Right ventricle myocardium superior (tissue), 1 donor: ENCODE measurements at places on chromosomes 4 and X. TPM values are rescaled to one million over a fixed set of nuclear protein-coding genes. Genes with fewer than 3 reads are reported as not detected.
A peak's percentile ranks its signal among the peaks of the same experiment; 100 is the strongest.

GRCh38 chr4:110231869-110232268, 33.5 kb upstream of the ELOVL6 start:
- no peak for DNase-seq

DNA sequence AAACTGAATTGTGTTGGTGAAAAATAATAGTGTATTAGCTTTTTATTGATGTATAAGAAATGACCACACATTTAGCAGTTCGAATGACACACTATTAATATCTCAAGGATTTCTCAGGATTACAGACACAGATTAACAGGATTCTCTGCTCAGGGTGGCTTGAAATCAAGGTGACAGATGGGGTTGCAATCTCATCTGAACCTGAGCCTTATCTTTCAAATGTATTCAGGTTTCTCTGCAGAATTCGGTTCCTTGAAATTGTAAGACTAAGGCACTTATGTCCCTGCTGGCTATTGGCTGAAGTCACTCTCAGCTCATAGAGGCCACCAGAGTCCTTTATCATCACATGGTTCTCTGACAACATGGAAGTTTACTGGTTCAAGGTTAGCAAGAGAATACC, 1780.1 kb downstream of the ARAP2 start:
- no peak for DNase-seq

DNA sequence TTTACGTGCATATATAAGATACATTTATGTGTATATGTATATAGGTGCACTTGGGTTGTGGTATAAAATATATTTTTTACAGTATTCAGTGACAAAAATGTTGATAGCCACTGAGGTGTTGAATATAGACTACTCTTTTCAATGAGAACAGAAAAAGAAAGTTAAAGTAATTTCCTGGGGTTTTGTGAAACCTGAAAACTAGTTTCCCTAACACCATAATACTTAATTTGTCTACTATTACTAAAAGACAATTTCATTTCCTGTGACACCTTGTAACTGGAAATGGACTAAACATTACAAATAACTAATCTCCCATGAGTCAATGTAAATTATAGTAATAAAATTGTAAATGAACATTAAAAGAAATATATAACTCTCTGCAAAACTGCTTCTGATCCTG, 32.0 kb upstream of the MAP9 start:
- DNase-seq, result no peak

DNA sequence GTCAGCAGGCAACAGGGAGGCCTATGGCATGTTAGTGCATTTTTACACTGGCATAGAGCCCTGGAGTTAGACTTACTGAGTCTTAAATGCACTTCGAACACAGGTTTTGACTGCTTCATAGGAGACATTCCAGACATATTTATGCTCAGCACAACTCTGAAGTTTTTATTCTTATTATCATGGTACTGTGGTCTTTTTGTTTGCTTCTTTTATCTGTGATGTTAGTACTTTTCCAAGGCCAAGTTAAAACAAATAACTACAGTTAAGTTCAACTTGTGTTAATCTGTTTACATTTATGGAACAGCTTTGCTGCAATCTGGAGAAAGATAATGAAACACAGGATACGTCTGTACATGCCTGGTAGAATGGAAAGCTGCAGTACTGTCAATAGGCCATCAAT, 76.5 kb downstream of the COL4A5 start:
- no peak for DNase-seq

GRCh38 chr4:67198727-67199126, 346.6 kb downstream of the CENPC start:
- no peak for DNase-seq

DNA sequence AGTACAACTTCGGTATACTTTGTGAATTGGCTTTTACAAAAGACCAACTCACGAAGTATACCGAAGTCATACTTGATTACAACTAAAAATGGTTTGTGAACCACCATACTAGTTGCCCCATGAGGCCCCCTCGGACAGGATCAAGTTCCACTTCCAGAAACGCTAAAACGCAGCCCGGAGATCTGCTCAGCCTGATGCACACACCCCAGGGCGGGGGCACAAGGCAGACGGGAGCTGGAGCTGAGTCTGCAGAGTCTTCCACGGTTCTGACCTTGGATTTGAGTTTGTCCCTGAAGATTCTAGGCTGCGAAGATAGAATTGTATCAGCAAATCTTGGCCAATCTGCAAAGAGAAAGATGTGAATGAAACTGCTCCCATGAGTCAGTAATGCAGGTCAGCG, 118.1 kb downstream of the SORCS2 start:
- DNase-seq, result peak; percentile 14

The FAM149A gene
- 14.6 TPM for total RNA-seq

The H2BW2 gene
- not detected for total RNA-seq

The STPG2 gene
- 0.22 TPM for total RNA-seq

The GABRE gene
- 28.0 TPM for total RNA-seq
